WTC11 (cell line): ENCODE measurements at places on chromosomes 2 and 18. TPM values are rescaled to one million over a fixed set of nuclear protein-coding genes. Genes with fewer than 3 reads are reported as not detected.

- no peak for DNase-seq
Observed at GRCh38 chr2:100699131-100699530, 120.8 kb upstream of the NPAS2 start.

DNA sequence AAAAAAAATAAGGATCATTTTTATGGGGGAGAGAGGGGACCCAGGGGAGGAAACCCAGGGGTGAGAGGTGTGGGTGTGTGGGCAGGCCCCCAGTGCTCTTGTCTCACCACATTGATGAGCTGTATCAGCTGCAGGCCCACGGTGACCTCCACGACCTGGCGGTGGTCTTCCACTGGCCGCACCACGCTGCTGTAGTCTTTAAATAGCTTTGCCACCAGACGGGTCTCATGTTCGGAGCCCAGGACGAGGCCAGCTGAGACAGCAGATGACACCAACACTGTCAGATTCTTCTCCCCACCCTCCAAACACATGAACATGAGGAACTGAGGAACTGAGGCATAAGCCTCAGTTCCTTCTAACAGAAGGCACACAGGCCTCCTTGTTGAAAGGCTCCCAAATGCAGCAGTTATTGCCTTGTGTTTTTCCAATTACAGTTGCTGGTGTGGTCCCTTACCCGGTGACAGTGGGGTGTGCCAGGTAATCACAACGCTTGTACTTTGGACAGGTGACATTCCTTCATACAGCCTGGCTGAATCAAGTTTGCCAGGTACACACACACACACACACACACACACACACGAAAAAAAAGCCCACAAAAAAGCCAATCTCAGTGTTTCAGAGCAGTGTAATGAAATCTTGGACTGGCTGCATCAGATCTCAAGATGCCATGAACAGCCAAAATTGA is 4.7 kb downstream of the CHRNA1 start:
- DNase-seq = no peak

- DNase-seq = peak; percentile 18
Observed at GRCh38 chr2:203261326-203262159, 22.7 kb downstream of the CYP20A1 start.

DNA sequence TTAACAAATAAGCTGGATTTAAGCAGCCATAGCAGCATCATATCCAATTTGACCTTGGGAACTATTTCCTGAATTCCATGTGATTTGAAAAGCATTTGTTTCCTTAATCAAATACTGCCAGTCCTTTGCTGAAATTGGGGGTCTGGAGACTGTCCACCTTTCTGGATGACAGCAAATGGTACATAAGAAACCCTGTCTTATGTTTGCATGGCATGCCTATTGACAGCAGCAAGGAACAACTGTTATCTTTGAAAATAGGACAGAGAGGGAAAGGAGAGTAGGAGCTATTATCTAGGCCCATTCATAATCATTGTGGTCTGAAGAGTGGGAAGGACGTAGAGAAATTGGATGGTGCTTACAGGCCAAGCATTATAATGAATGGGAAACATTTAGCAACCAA is 129.2 kb upstream of the CTNNA2 start:
- DNase-seq = no peak

DNA sequence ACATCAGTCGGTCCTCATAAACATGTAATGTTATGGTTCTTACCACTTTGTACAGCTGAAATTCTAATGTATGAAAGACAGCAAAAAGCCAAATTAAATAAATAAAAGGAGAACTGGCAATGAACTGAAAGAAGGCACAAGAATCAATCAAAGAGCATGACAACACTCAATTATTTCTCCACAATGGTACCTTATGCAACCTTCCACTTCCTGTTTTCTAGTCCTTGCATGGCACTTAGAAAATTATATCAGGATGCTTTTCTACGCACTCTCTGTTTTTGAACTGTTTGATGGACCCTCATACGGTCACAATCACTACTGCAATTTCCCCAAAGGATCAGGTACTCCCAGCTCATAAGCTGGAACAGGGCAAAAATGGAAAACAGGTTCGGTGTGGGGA is 81.6 kb downstream of the EPB41L3 start:
- no peak for DNase-seq

DNA sequence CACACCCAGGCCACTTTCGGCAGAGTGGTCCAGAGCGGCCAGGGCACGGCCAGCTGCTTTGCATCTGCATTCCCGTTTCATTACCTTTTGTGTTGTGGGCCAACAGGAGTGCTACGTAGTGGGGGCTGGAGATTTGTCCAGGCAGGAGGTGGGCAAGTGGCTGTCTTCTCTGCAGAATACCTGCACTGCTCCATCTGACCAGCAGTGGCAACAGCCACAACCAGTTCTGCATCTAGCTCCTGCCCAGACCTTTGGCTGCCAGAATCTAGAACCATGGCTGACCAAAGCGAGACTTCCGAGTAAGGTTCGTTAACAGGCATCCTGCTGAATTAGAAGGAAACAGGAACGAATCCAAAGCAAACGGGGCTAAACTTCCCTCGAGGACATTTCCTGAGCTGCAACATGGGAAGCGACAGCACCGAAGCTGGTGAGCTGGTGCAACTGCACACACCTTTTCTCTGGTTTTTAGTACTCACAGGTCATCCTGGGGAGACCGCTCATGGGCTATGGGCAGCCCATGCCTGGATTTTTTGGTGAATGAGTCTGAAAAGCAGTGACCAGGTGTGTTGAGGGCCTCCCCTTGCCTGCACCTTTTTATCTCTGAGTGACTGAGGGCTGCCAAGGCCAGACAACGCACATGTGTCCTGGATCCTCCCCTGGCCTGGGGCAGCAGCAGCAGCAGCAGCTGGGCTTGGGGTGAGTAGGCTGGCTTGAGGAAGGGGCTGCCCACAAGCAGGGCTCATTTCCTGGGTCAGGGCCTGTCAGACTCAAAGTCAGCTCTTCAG is 10.5 kb downstream of the GDF7 start:
- DNase-seq = no peak

DNA sequence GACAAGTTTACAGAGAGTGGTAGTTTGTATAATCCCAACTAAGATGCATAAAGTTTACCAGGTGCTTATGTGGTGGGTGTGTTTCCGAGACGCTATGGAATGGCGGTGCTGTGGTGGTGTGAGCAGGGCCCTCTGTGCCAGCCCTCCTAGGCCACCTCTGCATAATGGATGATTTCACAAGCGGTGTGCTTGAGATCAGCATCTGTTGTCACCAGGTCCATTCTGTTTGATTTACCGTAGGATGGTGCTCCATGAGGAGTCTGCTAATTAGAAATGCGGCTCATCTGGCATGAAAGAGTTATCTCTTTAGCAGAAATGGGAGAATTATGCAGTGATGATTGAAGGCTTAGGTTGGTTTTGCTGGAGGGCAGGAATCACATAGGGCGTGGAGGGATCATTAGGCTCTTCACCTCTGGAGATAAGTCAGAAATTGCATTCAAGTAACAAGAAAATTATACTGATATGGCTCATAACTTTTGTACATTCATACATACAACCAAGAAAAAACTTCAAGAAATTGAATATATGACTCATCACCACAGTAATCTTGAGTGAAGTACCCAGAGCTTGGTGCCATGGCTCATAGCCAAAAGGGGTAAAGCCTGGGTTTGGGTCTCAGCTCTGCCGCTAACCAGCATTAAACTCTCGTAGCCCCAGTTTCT is 41.4 kb downstream of the CRIM1 start:
- no peak for DNase-seq

DNA sequence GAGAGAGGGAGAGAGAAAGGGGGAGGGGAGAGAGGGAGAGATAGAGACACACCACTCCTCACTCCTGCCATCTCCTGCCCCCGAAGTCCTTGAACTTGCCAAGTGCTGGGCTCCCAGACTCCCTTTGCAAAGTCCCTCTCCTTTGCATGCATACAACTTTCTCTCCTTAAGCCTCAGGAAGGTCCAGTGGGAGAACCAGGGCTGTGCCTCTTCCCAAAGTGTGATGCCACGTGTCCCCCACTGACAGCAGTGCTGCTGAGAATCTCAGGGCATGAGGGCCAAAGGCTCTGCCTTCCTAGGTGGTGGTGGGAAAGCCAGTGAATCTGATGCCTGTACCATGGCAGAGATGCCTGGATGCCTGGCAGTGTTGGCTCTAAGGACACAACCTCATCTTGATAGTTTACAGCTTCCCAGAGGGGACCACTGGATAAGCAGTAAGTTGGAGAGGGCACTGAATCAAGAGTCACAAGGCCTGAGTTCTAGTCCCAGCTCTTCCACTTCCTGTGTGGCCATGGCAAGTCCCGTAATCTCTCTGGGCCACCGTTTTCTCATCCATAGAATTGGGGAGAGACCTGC is 103.4 kb downstream of the CLIP4 start:
- no peak for DNase-seq

- DNase-seq = no peak
Observed at GRCh38 chr2:164911832-164912231, 43.5 kb downstream of the SLC38A11 start.

GRCh38 chr2:227816507-227817294 is 3.1 kb downstream of the CCL20 start:
- DNase-seq = no peak

- DNase-seq = no peak
Observed at GRCh38 chr2:75464348-75464946, 96.3 kb downstream of the EVA1A start.

The MC2R gene
- total RNA-seq = not detected in 3 replicates

The GPR45 gene
- 0.21 TPM in 1 of 3 replicates, not detected in the others for total RNA-seq

The NCK2 gene
- 63.7 to 75.4 TPM (median 65.1 TPM) in 3 replicates for total RNA-seq

The C1QL2 gene
- 0.55 to 1.0 TPM (median 0.71 TPM) in 3 replicates for total RNA-seq

The LIMS3 gene
- total RNA-seq = 1.1 to 4.6 TPM (median 2.5 TPM) in 3 replicates

The CEP192 gene
- 24.3 to 26.8 TPM (median 25.4 TPM) in 3 replicates for total RNA-seq

The TEX51 gene
- total RNA-seq = not detected in 3 replicates

The RBBP8 gene
- 31.5 to 38.3 TPM (median 33.3 TPM) in 3 replicates for total RNA-seq
